CD4-positive, alpha-beta T cell treated with Interleukin-4 for 1 hour (primary cell): ENCODE measurements at places on chromosomes 12 and 14.

DNA sequence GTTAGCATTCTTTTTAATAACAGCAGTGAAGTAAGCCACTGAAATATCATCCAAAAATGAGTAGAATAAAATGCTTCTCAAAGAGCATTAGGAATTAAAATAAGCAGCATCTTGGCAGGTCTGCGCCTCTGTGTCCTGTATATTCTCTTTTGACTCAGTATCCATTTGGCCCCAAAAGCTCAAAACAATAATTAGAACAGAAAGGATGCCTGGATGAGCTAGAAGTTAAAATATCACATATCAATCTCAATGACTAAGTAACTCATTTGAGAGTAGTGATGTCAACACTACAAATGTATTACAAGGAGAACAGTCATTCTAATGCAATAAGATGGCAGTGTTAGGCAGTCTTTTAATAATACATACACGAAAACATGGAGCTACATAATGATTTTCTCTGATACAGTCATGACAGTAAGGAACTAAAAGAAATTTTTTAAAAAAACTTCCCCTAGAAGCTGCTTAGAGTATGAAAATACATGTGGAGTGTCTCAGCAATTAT is 160.9 kb upstream of the ABCD2 start:
- DNase-seq = no peak

DNA sequence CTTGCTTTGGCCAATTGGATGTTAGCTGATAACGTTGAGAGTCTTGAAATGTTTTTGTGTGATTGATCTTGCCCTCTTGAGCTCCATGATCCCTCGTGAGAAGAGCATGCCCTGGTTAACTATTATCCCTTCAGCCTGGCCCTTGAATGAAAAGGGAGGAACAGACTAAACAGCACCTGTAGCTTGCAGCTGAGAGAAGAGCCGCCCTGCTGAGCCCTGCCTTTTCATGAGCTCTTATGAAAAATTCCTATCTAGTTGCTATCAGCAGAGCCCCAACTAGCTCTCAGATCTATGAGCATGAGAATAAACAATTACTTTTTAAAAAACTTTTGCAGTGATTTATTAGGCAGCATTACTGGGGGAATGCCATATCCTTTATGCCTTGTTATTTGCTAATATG is 36.0 kb upstream of the RPH3A start:
- no peak for DNase-seq

DNA sequence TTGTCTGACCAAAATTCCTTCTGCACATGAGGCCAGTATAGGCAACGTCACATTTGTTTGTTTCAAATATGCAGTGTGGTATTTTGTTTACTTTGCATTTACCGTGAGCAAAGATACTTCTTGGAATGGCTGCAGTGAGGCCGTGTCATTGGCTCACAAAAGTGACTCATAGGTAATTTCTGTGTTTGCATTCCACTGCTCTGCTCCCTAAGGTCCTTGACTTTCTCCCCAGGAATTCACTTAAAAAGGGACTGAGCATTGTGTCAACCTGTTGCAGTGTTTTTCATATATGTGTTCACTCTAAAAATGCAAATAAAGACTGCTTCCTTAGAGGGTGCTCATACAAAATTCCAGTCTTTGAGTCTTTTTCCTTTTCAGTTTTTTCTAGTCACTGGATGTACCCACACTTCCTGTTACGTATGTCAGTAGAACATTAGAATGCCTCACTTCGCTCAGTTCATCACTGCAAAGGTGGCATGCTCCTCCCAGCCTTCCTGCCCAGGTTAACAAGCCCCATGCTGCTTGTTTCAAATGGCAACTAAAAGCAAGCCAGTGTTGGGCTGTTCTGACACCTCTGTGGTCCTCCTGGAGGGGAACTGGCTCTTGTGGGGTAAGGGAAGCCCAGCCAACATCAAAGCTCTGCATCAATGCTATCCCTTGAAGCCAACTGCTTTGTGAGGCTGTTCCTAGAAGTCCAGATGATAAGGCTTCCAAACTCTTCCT is 9.1 kb downstream of the C12orf76 start:
- DNase-seq = peak; percentile 25

GRCh38 chr12:34336619-34337465 is 314.5 kb downstream of the ALG10 start:
- no peak for DNase-seq
